ENCODE measurements at places on chromosomes 2 and 18.

GRCh38 chr18:56815926-56816325 is 164.8 kb downstream of the WDR7 start:
- DNase-seq: no peak

DNA sequence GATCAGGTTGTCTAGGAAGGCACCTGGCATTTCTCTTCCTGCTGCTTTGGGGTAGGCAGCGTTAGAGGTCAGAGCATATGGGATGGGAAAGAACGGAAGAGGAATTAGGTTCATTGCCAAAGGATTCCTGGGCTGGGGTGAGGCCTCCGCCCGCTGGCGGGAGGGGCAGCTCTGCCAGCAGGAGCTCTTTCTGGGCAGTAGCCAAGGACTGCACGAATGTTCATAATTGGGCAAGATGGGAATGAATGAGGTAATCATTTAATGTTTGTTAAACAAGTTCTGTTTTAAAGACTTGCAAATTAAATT is 253.9 kb downstream of the AGAP1 start:
- no peak for DNase-seq

- DNase-seq: no peak
Measured at GRCh38 chr2:58739033-58739432, 497.9 kb upstream of the FANCL start.

DNA sequence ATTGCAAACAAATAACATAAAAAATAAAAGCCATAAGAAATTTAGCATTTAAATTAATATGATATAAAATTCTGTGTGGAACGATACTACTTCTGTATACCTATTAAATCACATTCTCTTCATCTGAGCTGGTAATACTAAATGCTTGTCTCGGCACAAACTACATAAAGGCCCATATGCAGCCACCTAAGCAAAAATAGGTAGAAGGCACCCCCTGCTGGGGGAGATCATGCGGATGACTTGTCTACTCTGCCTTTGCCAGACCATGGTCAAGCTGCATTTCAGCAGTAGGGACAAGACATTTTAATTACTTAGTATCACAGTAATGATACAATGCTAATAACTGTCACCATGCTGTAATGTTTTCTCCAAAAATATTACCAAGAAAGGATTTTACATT is 108.0 kb downstream of the CDH19 start:
- no peak for DNase-seq

- no peak for DNase-seq
Measured at GRCh38 chr2:60832621-60833020, 48.8 kb upstream of the REL start.

GRCh38 chr18:6561420-6561861 is 146.7 kb upstream of the L3MBTL4 start:
- DNase-seq: no peak

- no peak for DNase-seq
Measured at GRCh38 chr2:172052000-172052983, 33.0 kb upstream of the DLX1 start.
